ENCODE measurements at places on chromosomes 4 and X.

GRCh38 chr4:78767350-78767749 lies 8.8 kb upstream of the BMP2K start:
- DNase-seq: no peak

DNA sequence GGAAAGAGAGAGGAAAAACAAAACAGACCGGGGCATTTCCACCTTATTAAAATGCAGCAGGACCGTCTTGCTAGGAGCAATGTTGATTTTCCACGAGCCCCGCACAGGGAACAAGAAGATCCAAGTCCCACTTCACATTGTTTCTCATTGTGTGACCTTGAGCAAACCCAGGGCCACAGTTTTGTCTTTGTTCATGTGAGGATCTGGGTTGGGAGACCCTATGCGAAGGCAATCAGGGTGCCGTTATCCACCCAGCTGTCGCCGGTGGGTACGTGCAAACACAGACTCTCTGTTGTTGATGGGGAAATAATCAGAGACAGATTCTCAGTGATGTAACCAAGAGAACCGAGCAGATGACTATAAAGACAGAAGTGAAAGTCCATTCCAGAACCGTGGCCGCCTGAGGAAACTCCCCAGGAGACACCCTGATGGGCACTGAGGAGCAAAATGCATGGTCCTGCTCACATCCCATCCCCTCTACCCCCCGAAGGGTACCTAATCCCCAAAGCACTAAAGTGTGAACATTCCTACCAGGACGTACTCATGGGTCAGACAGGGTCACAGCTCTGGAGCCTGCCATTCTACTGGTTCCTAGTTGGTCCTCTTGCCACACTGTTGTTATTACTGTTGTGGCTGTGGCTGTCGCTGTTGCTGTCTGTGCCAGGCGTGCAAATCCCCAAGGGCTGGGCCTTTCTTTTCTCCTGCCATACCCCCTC lies 102.7 kb upstream of the RBPJ start:
- DNase-seq: no peak

DNA sequence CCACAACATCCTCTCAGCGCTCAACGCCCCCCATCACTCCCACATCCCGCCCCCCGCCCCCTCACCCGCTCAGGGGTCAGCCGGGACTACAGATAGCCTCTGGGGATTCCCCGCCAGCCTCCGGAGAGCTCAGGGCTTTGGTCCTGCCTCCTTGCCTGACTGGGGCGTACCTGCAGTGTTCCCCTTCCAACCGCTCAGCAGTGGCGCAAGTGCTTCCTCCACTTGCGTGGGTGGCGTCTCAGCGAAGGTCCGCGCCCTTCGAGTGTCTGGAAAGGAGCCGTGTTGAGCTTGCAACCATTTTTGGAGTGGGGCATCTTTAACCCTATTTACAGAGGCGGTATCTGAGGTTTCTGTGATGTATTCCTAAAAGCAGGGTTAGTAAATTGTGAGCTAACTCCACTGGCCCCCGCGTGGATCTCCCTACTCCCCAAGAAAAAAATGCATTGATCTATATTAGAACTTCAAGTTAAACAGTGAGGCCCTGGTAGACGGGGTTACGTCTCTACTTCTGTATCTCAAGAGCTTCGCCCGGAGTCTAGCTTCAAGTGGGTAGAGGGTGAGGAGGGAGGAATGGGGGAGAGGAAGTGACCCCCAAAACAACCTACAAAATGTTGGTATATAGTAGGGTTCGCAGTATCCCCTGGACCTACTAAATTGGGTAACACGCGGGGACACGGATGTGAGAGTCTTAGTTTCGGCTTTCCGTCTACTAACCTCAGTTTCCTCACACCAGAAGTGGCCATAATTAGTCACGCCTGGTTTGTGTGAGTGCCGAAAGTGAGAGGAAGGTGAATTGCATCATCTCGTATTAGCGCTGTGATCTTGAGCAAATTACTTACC lies 16.1 kb downstream of the NKX3-2 start:
- no peak for DNase-seq

- no peak for DNase-seq
These were observed 10.6 kb downstream of the HAND2 start for GRCh38 chr4:173519111-173520101.

- DNase-seq: no peak
These were observed 12.8 kb downstream of the CYP4V2 start for GRCh38 chr4:186204103-186204559.

GRCh38 chrX:72392042-72392441 lies 86.3 kb upstream of the CITED1 start:
- DNase-seq: no peak

GRCh38 chr4:105170711-105171110 lies 24.0 kb downstream of the TET2 start:
- DNase-seq: no peak

DNA sequence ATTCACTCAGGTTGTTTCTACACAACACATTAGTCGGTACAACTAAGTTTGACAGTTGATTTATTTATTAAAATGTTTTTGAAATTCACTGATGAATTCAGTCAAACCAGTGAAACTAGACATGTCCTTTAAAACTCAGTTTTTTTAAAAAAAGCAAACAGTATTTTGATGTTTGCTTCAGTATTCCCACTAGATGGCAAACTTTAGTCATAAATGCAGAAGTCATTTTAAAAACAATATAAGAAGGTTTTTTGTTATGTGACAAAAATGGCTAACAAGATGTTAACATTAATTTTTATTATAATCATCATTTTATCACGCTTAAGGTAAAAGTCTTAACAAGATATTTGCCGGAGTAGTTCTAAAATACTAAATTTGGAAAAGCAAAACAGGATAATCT lies 1337.8 kb upstream of the DIAPH2 start:
- DNase-seq: peak; percentile 34

DNA sequence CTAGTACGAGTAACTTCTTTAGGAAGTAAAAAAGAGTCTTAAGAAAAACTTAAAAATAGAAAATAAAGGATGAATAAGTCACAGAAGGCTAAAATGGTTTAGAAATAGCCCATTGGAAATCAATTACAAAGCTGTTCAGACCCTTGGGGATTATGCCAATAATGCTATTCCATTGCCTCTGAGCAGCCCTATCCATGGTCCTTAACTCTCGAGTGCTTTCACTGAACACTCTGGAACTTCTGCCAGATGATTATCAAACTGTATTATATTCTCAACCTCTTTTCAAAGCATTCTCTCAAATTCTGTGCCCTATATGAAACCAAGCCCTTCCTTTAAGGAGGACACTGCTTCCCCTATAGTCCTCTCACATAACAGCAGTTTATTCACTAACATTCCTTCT lies 17.0 kb downstream of the SLC9B1 start:
- DNase-seq: no peak

GRCh38 chrX:115322375-115322774 lies 32.9 kb downstream of the LUZP4 start:
- DNase-seq: no peak

- no peak for DNase-seq
These were observed 269.7 kb upstream of the PCDH7 start for GRCh38 chr4:30450474-30450873.

GRCh38 chr4:55781812-55782211 lies 37.8 kb upstream of the EXOC1L start:
- no peak for DNase-seq

DNA sequence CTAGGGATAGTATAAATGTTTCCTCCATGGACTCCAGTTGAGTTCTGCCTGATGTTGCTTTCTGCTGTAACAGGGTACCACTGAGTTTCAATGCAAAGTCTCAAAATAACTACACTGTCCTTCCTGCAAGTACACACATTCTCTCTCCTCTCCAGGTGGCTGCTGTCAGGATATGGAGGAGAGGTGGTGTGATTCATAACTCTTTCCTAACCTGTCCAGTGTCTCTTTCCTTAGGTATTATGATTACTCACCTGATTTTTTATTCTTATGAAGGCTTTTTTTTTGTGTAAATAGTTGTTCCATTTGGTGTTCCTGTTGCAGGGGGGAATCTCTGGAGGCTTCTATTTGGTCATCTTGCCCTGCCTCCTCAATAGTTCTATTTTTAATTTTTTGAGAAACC lies 39.8 kb upstream of the POF1B start:
- DNase-seq: no peak

- DNase-seq: no peak
These were observed 139.2 kb upstream of the CXCL13 start for GRCh38 chr4:77466430-77466829.

DNA sequence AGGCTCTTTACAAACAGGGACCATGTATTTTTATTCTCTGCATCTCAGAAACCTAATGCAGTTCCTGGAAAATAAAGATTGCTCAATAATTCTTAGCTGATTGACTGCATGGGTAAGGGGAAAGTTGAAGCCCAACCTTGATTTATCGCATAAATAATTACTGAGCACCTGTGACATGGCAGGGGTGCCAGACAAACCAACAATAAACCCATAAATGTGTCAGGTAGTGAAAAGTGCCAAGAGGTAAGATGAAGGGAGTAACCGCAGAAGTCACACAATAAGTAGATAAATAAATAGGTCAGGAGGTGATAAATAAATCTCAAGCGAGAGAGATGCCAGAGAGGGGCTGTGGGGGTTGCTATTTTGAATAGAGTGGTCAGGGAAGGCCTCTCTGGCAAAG lies 20.1 kb upstream of the AP1S2 start:
- no peak for DNase-seq

DNA sequence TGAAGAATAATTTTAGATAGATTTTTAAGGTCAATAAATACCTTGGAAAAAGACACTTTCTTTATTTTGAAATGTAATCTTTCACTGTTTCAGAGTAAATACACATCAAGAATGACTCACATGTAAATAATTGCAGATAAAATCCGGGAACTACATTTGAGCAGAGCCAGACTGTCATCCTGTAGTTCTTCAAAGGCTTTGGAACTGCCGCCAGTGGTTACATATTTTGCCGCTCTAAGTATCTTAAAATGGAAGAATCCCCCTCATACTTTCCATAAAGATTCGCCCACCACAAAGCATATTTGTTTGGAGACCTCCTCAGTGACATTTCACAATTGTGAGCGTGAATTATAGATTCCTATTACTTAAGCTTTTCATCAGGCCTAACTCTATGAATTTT lies 607.8 kb upstream of the ZFP42 start:
- no peak for DNase-seq

DNA sequence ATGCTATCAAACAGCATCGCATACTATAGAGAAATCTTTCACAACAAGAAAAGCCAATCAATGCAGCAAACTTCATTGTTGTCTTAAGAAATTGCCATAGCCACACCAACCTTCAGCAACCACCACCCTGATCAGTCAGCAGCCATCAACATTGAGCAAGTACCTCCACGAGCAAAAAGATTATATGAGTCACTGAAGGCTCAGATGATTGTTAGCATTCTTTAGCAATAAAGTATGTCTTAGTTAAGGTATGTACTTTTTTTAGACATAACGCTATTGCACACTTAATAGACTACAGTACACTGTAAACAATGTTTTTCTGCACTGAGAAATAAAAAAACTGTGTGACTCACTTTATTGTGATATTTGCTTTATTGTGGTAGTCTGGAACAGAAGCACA lies 37.8 kb upstream of the FUNDC1 start:
- DNase-seq: no peak

GRCh38 chrX:18983666-18984380 lies at the start of gene PHKA2:
PHKA2 (minus strand) TSS chrX:18984114; CDS start chrX:18983932, 182 bp downstream.
- peak; percentile 19 for DNase-seq

GRCh38 chrX:53544936-53545335 lies 110.8 kb upstream of the HSD17B10 start:
- no peak for DNase-seq

GRCh38 chr4:102402223-102402622 lies 56.9 kb upstream of the SLC39A8 start:
- no peak for DNase-seq

- DNase-seq: no peak
These were observed 333.8 kb upstream of the TENM3 start for GRCh38 chr4:181909368-181909767.

- DNase-seq: no peak
These were observed 297.4 kb upstream of the DKK2 start for GRCh38 chr4:107333518-107333917.

GRCh38 chr4:167642250-167642649 lies 408.0 kb upstream of the SPOCK3 start:
- no peak for DNase-seq

GRCh38 chr4:30863021-30863420 lies 142.9 kb downstream of the PCDH7 start:
- DNase-seq: no peak

- no peak for DNase-seq
These were observed 799 bp upstream of the AIFM1 start for GRCh38 chrX:130166503-130166777.

- DNase-seq: no peak
These were observed 206.3 kb downstream of the CBR4 start for GRCh38 chr4:168803732-168804131.

DNA sequence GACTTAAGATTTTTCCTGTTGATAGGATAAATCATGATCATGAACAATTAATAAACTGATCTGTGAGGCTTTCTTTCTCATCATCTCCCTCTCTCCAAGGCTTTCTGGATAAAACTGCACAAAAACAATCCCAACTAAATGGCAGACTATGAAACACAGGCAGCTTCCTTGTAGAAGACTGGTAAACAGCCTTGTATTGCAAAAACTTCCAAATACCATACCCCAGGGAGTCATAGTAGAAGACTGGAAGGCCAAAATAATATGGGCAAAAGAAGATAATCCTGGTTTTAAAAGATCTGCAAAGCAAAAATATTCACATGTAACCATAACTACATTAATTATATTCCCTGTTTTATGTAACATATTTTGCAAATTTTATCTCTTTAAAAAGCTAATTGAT lies 113.0 kb downstream of the ANAPC10 start:
- DNase-seq: no peak

- peak; percentile 43 for DNase-seq
These were observed 144.2 kb downstream of the PDLIM5 start for GRCh38 chr4:94595880-94596483.

- DNase-seq: peak; percentile 0
These were observed 11.0 kb upstream of the TBC1D8B start for GRCh38 chrX:106791495-106791894.

- DNase-seq: no peak
These were observed 94.7 kb upstream of the SRD5A3 start for GRCh38 chr4:55251342-55251741.

GRCh38 chr4:6264225-6264540 lies 5.5 kb upstream of the WFS1 start:
- no peak for DNase-seq

- DNase-seq: no peak
These were observed 1443.4 kb downstream of the ARAP2 start for GRCh38 chr4:34800953-34801352.

- DNase-seq: no peak
These were observed 488.2 kb downstream of the GRID2 start for GRCh38 chr4:92791871-92792440.

DNA sequence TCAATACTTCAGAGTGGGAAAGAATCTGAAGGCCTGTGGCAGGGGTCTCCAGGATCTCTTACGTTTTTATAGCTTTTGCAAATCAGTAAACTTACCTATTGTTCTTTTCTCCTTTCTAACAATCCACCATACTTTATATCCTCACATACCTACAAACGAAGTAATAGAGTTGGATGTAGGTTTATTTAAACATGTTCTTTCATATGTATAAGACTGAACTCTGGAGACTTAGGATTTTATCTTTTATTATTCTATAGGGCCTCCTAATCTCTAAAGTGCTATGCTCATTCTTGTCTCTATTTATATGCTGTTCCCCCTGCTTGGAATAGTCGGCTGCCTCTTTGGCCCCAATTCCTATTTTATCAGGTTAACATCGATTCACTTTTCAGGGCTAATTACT lies 43.8 kb upstream of the NUDT6 start:
- DNase-seq: no peak

- no peak for DNase-seq
These were observed 267.6 kb downstream of the TENM3 start for GRCh38 chr4:182510836-182511235.

GRCh38 chr4:111204797-111205196 lies 581.9 kb upstream of the PITX2 start:
- no peak for DNase-seq

GRCh38 chr4:156321203-156321602 lies 367.5 kb upstream of the CTSO start:
- no peak for DNase-seq
